ENCODE measurements at places on chromosomes 13 and 19.

GRCh38 chr19:7915250-7916102 is 846 bp downstream of the TGFBR3L start:
- DNase-seq: no peak

DNA sequence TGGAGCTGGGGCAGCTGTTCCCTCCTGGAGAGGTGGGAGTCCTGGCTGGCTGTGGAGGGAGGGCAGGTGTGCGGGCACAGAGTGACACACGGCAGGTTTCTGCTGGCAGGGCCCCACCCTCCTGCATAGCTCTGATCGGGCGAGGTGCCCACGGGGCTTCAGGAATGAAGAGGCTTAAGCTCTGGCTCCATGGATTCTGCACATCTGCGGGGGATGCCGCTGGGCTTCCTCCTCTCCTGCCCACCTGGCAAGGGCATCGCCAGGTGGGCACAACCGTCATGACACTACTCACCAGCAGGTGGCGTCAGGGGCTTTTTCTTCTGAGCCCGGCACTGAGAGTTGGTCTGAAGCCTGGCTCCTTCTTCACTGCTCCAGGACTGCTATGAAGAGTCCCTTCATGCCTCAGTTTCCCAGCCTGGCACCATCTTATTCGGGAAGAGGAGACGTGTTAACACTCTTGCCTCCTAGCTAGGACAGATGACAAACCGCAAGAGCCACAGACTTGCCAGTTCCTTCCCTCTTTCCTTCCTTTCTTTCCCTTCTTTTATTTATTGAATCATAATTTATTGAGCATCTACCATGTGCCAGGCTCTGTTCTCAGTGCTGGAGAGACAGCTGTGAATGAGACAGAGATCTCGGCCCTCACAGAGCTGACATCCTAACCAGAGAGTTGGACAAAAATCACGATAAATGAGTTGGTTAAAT is 15.2 kb upstream of the PAK4 start:
- no peak for DNase-seq

- DNase-seq: no peak
These were observed 187.4 kb downstream of the SUCLA2 start for GRCh38 chr13:47813718-47814117.

DNA sequence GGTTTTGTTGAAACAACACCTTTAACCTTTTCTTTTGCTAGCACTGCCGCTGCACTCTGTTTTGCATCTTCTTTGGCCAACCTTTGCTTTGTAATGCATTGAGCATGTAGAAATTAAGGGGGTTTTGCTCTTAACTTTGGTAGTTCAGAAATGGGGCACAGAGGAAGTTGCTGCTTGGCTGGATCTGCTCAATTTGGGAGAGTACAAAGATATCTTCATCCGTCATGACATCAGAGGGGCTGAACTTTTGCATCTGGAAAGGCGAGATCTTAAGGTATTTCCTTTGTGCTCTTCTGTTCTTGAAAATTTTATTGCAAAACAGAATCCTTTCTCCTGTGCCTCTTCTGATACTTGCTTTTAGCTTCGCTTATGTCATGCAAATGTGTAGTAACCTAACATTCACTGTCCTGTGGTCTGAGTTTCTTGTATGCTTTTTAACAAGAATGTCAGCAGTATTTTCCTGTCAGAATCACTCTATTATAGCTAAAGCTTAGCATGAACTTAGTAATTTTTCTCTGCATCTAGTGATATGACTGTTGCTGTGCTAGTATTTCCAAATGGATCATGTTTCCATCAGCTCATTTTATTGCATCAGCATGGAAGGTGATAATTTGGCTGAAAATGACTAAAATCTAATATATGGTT is 50.7 kb upstream of the AKAP11 start:
- DNase-seq: no peak

- DNase-seq: no peak
These were observed 109.7 kb downstream of the NUFIP1 start for GRCh38 chr13:44879452-44880058.

- no peak for DNase-seq
These were observed 51.8 kb downstream of the TM9SF2 start for GRCh38 chr13:99553033-99553432.

Measured in HS-5 (cell line).